Stimulated activated CD8-positive, alpha-beta memory T cell treated with anti-CD3 and anti-CD28 coated beads, Interleukin-2, amount 100 ng/mL, for 1 hour (primary cell): ENCODE measurements at places on chromosomes 11 and 22.

GRCh38 chr11:9701799-9702198 lies 37.9 kb downstream of the SWAP70 start:
- DNase-seq: no peak

GRCh38 chr22:20020533-20021195 lies at the start of gene TANGO2:
Gene TANGO2, plus strand, starts transcription at chr22:20021110. Its CDS starts 15,689 bp downstream, at chr22:20036799.
- peak; percentile 86 for DNase-seq

- DNase-seq: no peak
These were observed 432.2 kb upstream of the ANO3 start for GRCh38 chr11:25899617-25900160.

GRCh38 chr22:25362883-25363240 lies 143.4 kb downstream of the CRYBB2 start:
- DNase-seq: no peak

GRCh38 chr11:92794783-92795182 lies 174.7 kb upstream of the MTNR1B start:
- DNase-seq: no peak

- DNase-seq: no peak
These were observed 1259.6 kb upstream of the TENM4 start for GRCh38 chr11:80700386-80700785.

GRCh38 chr11:97754976-97755375 lies 1265.8 kb upstream of the CNTN5 start:
- DNase-seq: no peak
